ENCODE measurements at places on chromosomes 5 and 9. TPM values are rescaled to one million over a fixed set of nuclear protein-coding genes. Genes with fewer than 3 reads are reported as not detected.

- no peak for DNase-seq
Observed at GRCh38 chr9:99588299-99588698, 233.4 kb upstream of the NR4A3 start.

SLC1A1 gene
- total RNA-seq: 11.3 TPM

THBS4 gene
- total RNA-seq: 10.6 TPM

SH3TC2 gene
- 0.66 TPM for total RNA-seq

- no peak for DNase-seq
Observed at GRCh38 chr5:32360906-32361305, 48.2 kb upstream of the MTMR12 start.

- peak; percentile 46 for DNase-seq
Observed at GRCh38 chr5:135615581-135616260, 36.9 kb upstream of the CXCL14 start.

Data from endodermal cell (in vitro differentiated cells).